ENCODE measurements at places on chromosomes 6 and 20.

- DNase-seq: peak; percentile 75
Observed at GRCh38 chr6:7468382-7469081, 72.9 kb upstream of the DSP start.

GRCh38 chr6:156474507-156475120 lies 302.6 kb upstream of the ARID1B start:
- DNase-seq: no peak

GRCh38 chr20:11080781-11081377 lies 407.1 kb upstream of the JAG1 start:
- no peak for DNase-seq

DNA sequence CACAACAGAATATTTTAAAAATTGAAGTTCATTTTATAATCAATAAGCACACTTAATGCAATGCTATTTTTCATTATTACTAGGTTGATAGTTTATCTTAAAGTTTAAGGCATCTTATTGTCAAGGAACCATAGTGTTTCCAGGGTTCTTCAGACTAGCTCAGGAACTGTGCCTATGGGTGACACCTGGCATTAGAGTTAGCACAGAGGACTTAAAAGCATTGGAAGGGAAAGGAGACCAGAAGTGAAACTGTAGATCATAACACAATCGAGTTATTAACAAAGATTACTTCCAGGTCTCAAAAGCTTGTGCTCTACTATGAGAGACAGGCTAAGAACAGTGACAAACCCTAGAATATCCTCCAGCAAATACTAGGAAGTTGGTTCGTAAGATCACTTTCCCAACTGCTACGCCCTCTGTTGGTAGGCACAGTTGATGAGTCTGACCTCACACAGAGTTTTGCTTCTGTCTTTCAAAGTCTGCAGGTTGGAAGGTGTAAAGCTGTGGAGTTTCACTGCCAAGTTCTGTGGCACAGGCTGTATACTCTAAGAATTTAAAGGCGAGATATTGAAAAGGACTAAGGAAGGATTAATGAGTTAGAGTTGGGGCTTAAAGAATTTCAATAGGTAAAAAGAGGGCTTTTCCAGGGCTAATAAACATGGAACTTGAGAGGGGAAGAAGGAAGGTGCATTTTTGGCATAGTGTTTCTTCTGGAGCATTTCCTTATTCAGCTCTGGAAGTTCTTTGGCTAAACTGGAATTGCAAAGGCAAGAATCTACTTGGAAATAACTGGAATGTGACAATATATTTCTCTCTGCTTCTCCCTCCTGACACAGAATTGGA lies 531.3 kb upstream of the JAG1 start:
- DNase-seq: peak; percentile 5

GRCh38 chr6:37368961-37369320 lies 15.2 kb downstream of the RNF8 start:
- DNase-seq: no peak
